ENCODE measurements at places on chromosomes 6 and 20.

GRCh38 chr6:22015944-22016343, 280.9 kb downstream of the PRL start:
- DNase-seq = no peak

DNA sequence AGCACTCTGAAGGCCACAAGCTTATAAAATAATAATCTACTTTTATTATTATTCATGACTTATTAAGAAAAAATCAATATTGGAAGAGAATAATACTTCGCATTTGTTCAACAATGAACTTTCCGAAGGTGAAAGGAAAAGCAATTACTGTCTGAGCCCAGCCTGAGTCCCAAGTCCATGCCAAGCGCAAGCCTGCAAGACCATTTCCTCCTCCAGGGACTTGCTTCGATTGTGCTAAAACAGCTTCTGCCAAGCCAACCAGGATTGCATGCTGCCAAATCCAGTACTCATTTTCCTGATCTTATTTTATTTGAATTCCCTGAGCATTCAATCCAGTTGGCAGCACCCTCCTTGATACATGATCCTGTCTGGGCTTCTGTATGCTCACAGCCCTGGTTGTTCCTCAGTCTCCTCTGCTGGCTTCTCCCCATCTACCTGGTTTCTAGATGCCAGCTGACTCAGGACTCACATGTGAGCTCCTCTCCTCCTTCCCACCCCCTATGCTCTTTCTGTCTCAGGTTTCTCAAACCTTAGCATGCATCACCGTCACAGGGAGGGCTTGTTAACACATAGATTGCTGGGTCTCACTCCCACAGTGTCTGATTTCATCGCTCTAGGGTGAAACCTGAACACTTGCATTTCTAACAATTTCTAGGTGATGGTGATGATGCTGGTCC, 55.9 kb upstream of the PSMF1 start:
- DNase-seq = no peak

GRCh38 chr20:50794181-50794845, 548 bp upstream of the BCAS4 start:
- no peak for DNase-seq

DNA sequence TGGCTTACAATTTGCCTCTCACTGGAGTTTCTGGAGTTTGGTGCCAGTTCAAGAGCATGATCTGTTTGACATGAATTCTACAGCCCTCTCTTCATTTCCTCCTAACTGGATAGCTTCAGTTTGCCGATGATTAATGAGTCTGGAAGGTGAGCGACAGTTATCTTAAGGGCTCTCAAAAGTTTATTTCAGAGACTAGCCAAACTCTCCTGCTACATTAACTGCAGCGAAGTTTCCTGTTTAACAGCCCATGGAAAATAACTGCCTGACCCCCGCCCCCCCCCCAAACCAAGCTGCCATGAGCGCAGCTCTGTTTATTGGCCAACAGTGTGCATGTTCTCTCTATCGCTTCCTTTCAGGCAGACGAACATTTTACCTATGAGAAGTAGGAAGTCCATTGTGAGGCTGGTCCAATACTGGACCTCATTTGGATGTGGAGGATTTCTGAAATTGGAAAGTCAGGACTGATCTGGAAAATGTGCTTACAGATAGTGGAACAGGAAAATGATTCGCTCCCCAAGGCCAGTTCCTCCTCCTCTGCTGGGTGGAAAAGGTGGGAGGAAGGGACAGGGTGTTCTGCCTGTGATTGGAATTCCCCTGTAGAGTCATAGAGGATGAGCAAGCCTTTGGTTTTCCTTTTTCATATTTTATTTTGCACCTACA, 522.2 kb upstream of the JAG1 start:
- DNase-seq = no peak

DNA sequence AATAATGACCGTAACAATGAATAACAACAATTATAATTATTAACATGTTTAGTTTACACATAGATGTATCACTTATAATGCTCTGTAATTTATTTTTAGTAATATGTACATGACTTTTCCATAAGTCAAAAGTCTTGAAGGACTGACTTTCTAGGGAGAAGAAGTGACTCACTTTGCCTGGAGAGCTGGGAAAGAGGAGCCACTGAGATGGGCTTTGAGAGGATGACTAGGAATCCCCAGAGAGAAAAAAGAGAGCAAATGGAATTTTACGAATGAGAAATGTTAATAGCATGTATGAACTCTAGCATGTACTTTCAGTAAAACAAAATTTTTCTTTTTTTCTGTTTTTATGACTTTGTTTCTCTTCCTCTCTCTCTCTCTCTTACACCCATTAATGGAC, 67.8 kb upstream of the RALY start:
- no peak for DNase-seq

DNA sequence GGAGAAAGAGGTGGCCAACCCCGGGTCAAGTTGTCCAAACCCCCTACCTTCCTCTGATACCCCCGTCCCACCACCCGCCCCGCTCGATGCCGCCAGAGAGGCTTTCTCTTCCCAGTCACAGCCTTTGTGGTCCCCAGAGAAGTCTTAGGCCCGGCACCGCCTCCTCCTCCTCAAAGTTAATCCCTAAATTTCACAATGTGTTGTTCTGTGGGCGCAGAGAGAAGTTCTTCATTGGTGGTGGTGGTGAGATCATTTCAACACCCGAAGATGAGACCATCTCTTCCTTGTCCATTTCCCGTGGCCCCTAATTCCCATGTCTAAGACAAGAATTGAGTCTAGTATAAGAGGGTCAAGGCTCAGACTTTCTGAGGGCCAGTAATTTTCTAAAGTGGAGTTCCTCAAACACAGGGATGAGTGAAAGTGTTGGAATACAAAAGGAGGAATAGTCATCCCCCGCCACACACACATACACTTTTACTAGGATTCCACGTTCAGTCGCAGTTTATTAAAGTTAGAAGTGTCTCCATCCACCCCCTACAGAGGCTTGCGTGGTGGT, 10.4 kb downstream of the TRIM31 start:
- DNase-seq = no peak

DNA sequence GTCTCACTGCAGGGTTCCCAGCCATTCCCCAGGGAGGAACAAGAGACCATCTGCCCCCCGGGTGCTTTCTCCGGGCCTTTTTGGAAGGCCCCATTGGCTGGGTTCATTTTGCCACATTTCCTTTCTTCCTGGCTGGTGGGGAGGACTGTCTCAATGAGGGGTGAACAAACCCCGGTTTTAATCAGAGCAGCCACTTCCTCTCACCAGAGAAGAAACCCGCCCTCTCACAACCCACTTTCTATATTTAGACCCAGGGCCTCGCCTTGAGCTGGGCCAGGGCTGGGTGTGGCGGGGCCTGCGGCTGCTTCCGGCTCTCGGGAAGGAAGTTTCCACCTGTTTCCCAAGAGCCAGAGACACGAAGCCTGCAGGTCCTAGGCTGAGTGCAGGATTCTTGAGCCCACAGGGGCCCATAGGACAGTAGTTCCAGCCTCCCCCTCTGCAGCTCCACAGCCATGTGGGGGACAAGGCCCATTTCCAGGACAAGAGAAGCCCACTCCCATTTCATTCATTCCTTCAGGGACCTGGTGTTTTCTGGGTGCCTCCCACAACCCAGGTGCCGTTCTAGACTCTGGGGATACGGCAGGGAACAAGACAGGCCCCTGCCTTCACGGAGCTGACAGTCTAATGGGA, 41.8 kb downstream of the RBM38 start:
- no peak for DNase-seq

GRCh38 chr6:98633886-98634285, 200.5 kb upstream of the POU3F2 start:
- no peak for DNase-seq

GRCh38 chr6:30163090-30163917, at the start of gene TRIM15:
TRIM15 (plus strand) TSS chr6:30163546; CDS start chr6:30163685, 139 bp downstream.
- DNase-seq = no peak

GRCh38 chr6:163782436-163783003, 368.0 kb downstream of the QKI start:
- no peak for DNase-seq

DNA sequence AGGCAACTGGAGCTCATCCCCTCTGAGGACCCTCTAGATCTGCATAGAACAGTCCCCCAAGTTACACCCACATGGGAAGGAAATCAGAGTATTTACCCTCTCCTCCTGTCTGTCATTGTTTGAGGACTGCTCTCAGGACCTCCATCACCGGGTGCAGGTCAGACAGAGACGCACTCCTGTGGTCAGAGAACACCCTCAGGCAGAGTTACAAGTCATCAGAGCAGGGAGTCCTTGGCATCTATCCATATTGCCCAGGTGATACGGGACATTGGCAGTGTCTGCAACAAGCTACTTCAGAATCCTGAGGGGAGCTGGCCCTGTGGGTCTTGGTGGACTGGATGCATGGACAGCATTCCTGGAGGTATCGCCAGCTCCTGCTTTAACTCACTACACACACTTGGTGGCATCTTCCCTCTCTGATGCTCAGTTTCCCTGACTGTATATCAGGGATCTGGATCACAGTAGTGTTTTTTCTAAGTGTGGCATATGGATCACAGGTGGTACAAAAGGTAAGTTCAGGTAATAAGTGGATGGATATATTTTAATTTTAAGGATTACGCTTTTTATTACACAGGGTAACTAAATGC, 15.1 kb upstream of the ISM1 start:
- no peak for DNase-seq

DNA sequence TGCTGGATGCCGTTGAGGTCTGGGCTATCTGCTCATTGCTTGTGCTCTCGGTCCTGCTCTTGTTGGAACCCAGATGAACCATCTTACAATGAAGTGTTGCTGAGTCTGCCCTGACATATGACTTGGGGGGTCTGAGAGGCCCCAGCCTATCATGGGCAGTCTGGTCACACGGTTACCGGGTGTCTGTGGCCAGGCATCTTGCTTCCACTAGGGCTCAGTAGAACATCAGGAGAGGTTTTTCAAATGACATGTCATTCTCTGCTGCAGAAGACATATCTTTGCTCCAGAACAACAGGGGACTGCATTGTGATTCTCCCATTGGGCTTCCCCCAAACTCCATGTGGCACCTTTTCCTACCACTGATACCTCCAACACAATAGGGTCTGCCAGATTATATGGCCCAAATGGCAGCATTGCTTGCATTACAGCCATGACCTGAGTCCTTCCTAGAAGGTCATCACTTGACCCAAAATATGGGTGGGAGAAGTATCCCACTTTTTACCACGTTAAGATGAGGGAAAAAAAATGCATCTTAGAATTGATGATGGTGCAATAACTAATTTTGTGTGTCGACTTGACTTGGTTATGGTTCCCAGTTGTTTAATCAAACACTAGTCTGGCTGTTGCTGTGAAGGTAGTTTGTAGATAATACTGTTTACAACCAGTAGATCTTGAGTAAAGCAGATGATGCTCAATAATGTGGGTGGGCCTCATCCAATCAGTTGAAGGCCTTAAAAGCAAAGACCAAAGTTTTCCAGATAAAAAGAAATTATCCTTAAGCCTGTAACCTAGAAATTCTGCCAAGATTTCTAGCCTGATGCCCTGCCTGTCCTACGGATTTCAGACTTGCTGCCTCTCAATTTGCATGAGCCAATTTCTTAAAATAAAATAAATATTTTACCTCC, 241.0 kb downstream of the QKI start:
- no peak for DNase-seq

GRCh38 chr20:34952671-34953070, 2.9 kb downstream of the GSS start:
- no peak for DNase-seq

- no peak for DNase-seq
Measured at GRCh38 chr6:42429042-42429585, 22.6 kb downstream of the TRERF1 start.

GRCh38 chr20:24797113-24797512, 152.0 kb upstream of the CST7 start:
- DNase-seq = no peak

- no peak for DNase-seq
Measured at GRCh38 chr6:130426066-130426721, 60.4 kb downstream of the TMEM200A start.

DNA sequence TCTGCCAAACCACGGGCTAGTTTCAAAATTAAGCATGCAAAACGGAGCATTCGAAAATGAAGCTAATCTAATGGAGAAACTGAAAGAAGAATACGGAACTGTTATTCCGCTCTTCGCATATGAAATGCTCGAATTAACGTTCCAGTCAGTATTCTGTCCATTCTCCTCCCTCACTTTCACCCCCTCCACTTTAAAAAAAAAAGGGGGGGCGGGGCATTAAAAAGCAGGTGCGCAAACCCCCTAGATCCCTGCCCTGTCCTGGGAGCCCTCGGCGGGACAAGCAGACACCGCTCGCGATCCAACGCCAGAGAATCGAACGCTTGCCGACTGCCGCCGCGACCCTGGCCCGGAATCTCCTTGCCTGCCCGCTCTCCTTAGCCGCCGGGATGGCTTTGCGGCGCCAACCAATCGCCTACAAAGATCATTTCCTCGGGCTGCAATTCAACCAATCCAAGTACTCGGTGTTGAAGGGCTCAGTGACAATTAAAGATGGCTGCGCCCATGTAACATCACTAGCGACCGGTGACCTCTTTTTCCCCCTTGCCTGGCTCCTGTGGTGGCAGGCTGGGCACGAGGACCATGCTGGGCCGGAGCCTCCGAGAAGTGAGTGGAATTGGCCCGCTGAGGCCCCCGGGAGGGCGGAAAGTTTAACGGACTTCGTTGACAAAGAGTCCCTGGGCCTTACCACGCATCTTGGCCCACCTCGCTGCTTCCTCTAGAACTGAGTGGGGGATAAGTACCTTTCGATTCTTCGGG, at the start of the genes QRSL1 and RTN4IP1:
QRSL1 (plus strand) TSS at position 476 of the 756 bp plus-strand sequence; CDS start at position 580, 104 bp downstream.
RTN4IP1 (minus strand) TSS at position 396 of the 756 bp plus-strand sequence. CDS start 477 bp downstream, outside the sequence.
- DNase-seq = peak; percentile 63

GRCh38 chr6:166277018-166277417, 31.2 kb downstream of the PRR18 start:
- DNase-seq = no peak

- no peak for DNase-seq
Measured at GRCh38 chr6:98944168-98944567, 3.6 kb downstream of the FBXL4 start.

DNA sequence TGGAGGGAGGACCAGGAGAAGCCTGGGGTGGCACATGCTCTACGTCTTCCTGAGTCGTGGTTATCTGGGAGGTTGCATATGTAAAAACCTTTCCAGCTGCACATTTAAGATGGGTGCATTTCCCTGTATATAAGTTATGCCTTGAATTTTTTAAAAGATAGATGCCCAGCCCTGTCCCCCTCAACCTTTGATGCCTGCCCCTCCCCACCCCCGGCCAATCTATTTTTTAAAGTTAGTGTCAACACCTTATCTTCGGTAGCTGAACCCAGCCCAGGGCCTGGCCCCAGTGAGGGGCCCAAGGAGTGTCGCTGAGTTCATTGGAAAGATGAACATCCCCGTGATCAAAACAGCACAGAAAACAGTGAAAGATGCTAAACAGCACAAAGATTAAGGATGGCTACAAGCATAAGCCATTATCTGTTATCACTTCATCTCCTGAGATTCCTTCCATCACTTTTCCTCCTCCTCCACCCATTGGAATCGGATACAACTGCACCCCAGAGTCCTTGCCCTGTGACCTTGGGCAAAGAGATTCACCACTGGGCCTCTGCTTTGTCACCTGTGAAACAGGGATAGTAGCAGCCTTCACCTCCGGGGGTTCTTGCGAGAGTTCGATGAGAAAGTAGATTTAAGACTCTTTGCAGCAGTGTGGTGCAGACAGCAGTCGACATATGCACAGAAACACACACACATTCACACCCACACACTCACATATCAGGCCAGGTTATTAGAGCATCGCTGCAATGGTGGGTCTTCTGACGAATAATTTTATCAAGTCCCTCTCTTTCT, 47.5 kb downstream of the SIRPA start:
- no peak for DNase-seq

All from non-pigmented ciliary epithelial cell (primary cell).